AG08395 (cell line): ENCODE measurements at places on chromosomes 2 and 18.

DNA sequence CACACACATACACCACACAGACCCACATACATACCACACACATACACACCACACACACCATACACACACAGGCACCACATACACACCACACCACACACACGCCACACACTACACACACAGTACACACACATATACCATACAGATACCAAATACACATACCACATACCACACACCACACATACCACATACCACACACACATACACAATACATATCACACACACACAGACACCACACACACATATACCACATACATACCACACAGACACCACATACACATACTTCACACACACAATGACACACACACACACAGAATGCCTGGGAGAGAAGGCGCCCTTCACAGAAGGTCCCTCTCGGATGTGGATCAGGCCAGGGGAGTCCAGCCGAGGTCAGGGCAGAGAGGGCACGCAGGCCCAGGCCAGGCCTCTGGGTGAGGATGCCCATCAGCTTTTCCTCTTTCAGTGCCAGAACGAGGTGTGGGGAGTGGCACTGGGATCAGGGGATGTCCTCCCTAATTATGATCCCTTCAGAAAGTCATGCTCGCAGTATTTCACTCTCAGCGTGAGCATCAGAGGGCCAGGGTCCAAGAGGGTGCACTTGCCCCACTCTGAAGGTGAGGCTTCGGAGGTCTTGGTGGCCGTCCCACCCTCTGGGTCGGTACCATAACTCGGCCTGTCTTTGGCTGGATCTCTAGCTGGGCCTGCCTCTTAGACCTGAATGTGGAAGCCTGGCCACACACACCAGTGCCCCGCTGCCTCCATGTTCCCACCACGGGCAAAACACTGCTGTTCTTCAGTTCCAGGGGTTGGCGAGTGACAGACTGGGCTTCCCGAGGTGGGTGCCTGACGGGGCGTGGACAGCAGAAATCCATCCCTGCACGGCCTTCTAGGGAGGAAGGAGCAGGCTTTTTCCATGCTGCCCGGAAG is 70.6 kb upstream of the ODC1 start:
- DNase-seq, result no peak

GRCh38 chr2:21412944-21413443 is 289.2 kb downstream of the TDRD15 start:
- no peak for DNase-seq

DNA sequence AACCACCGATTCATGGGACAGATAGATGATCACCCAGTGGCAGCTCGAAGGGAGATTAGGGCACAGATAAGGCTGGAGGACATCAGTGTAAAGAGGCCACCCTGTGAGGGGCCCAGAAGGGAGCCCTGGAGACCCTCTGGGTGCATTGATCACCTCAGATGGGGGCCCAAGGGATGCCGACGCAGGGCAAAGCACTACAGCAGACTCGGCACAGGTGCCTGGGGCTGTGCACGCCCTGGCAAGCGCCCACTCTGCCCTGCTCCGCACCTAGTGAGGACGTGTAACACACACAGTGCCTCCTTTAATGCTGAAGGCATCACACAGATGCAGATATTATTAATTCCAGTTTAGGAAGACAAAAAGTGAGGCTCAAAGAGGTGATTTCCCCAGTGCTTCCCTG is 9.5 kb downstream of the GYPC start:
- no peak for DNase-seq

GRCh38 chr2:138217975-138218374 is 253.7 kb downstream of the HNMT start:
- no peak for DNase-seq
